ENCODE measurements at places on chromosomes 2 and 18.

GRCh38 chr18:75276818-75277609 lies 66.4 kb downstream of the TSHZ1 start:
- DNase-seq: no peak

GRCh38 chr18:59624369-59624765 lies 72.9 kb downstream of the CCBE1 start:
- DNase-seq: no peak

- no peak for DNase-seq
Observed at GRCh38 chr2:173239644-173240043, 115.0 kb upstream of the CDCA7 start.

DNA sequence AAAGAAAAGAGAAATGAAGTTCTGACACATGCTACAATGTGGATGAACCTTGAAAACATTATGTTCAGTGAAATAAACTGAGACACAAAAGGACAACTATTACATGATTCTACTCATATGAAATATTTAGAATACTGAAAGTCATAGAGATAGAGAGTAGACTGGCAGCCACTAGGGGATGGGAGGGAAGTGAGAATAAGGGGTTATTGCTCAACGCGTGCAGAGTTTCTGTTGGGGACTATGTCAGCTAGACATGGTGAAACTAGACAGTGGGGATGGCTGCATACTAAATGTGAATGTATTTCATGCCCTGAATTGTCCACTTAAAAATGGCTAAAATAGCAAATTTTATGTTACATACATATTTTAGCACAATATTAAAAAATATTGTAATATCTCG lies 108.7 kb upstream of the ATL2 start:
- DNase-seq: no peak

- peak; percentile 63 for DNase-seq
Observed at GRCh38 chr2:229313591-229313990, 42.5 kb upstream of the PID1 start.

DNA sequence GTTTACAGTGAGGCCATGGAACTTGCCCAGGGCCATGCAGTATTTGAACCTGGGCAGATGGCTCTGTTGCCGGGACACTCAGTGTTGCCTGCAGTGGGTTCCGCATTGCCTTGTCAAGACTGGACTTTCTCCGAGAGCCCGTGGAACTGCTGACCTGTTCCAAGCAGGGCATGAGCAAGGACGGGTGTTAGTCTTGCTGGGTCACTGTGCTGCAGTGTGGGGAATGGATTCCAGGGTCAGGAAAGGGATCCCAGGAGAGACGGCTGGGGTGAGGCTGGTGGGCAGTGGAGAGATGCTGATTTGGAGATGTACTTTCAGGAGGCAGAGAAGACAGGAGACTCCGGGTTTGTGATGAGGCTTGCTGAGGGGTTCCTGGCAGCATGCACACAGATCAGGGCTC lies 348.7 kb upstream of the HS6ST1 start:
- no peak for DNase-seq

- DNase-seq: peak; percentile 52
Observed at GRCh38 chr2:29223851-29224692, 108.9 kb downstream of the CLIP4 start.

DNA sequence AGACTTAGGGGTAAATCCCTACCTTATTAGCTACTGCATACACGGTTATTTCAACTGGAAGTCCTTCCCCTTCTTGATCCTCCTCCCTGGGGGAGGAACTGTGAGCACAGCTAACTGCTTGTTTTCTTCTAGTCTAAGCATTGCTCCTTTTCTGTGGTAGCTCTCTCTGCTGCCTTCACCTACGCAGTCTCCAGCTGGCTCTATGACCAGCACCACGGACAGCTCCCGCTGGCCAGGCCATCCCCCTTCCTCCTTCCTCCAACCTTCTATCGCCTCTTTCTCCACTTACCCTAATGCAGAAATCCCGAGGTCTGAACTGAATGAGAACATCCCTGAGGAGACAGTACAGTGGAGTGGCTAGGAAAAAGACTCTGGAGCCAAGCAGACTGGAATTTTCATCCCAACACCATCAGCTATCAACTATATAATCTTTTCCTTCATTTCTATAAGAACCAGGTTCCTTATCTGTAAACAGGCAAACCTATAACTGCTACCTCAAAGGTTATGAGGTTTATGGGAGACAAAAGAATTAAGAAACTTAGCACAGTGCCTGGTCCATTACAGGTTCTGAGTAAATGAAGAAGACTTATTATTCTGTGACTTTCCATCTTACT lies 4.7 kb upstream of the CFAP65 start:
- DNase-seq: peak; percentile 59

GRCh38 chr2:112805542-112805941 lies 21.2 kb upstream of the IL1A start:
- DNase-seq: no peak

GRCh38 chr18:5415665-5416064 lies 120.1 kb upstream of the ZBTB14 start:
- no peak for DNase-seq

GRCh38 chr2:105678346-105678745 lies 66.4 kb upstream of the NCK2 start:
- DNase-seq: peak; percentile 14

- DNase-seq: peak; percentile 23
Observed at GRCh38 chr2:218605432-218605831, 2.3 kb upstream of the PLCD4 start.

DNA sequence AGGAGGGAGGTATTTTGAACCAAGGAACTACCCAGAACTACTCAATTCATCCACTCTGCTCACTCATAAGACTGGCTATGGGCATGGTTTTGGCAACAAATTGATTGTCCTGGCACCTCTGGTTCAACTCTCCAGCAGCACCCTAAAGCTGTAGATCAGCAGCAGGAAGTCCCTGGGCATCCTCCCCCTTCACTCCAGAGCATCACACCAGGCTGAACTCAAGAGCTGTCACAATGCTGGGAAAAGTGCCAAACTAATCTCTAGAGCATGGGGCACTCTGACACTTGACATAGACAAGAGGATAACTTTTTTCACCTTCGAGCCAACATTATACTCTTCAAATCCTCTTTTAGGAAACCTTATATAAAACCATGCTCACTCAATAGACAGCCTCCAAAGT lies 154.1 kb upstream of the RBBP8 start:
- DNase-seq: no peak

GRCh38 chr18:9613550-9614400 lies 584 bp downstream of the PPP4R1 start:
- DNase-seq: peak; percentile 65

DNA sequence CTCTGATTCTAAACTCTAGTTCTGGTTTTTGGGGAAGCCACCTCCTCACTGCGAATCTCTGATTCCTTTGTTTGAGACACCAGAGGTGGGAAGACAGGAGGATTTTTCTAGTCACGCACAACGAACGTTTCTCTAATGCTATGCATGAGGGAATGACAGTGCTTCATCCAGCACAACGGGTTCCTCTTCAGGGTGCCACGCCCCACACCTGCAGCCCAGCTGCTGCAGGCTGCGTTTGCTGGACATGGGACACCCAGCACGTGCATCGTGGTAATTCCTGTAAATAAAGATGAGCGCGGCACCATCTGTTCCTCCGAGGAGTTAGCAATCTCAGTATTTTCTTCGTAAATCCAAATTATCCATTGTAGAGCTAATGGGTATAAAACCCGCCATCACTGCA lies 37.5 kb upstream of the TPO start:
- DNase-seq: no peak

DNA sequence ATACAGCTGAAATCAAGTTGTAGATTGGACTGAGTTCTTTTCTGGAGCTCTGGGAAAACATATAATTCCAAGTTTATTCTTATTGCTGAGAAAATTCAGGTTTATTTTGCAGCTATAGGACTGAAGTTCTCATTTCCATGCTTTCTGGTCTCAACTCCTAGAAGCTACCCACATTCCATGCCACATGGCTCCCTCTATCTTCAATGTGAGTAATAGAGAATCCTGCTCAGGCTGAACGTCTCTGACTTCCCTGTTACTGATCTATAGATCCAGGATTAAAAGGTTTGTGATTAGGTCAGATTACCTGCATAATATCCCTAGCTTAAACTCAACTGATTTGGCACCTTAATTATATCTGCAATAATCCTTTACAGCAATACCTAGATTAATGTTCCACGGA lies 453.8 kb upstream of the MC4R start:
- peak; percentile 6 for DNase-seq

DNA sequence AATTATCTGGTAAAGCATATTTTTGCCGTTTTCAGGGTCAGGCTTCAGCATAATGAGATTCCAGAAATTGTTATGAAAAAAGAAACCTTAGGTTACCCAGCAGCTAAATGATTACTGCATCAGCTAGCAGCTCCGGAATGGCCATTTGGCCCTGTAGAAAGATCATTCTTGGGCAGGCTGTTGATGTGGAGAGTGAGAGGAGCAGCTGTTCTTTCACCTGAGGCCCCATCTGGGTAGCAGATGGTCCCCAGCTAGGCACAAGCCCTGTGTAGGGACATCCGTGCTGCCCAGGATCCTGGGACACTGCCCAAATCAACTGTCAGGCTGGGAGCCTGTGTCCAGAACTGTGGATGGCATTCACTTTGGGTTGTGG lies 61.8 kb downstream of the NEDD4L start:
- no peak for DNase-seq

DNA sequence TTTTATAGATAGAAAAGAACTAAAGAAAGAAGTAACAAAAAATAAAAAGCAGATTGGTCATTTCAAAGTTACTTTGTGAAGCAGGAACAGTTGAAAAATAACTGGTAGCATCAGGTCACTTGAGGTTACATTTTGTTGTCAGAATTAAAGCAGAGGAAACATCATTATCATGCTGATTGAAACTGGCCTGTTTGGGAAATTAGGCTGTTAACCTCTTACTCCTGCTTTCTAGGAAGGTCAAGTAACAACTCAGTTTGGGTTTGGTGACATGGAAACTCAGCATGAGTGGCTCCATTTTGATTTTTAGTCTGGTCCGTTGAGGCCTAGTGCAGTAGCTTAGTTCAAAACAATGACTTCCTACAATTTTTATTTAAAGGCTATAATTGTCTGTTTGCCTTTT lies 1383.5 kb downstream of the DPP10 start:
- no peak for DNase-seq

DNA sequence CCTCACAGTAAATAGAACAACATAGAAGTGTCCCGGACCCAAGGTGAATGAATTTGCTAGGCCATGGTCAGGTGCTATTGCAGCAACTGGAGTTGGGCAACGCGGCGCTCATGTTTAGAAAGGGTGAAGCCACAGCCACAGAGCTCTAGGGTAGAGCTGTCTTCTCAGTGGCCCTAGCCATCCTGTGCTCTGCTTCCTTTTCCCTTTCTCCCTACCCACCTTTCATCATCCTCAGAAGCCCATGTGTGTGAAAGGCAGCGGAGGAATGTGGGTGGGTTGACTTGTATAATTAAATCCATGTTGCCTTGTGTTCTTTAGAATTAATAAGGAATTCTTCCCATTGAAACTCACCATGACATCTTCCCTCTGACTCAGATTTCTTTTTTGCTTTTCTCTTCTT lies 336.7 kb downstream of the OSR1 start:
- DNase-seq: no peak

GRCh38 chr2:113216891-113217454 lies 43.2 kb downstream of the PSD4 start:
- DNase-seq: no peak

DNA sequence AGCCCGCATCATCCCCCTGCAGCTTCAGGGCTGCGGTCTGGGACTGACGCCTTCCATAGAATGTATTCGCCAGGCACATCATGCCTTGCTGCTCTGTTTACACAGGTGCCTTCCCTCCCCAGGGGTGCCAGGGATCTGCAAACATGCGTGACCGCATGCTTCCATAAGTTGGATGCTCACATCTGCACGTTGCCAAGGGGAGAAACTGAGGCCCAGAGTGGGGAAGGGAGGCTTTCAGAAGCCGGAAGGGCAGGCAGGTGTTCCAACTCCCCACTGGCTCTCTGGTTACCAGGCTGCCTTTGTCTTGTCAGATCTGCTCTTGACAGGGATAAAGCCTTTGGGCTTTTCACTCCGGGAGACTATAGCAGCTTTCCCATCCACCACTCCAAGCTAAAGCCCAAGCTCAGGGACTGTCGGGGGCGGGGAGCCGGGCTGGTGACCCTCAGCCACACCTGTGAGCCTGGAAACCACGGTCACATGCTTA lies 125.8 kb upstream of the TNP1 start:
- no peak for DNase-seq

GRCh38 chr18:28189400-28190239 lies 12.7 kb upstream of the CDH2 start:
- DNase-seq: peak; percentile 87

DNA sequence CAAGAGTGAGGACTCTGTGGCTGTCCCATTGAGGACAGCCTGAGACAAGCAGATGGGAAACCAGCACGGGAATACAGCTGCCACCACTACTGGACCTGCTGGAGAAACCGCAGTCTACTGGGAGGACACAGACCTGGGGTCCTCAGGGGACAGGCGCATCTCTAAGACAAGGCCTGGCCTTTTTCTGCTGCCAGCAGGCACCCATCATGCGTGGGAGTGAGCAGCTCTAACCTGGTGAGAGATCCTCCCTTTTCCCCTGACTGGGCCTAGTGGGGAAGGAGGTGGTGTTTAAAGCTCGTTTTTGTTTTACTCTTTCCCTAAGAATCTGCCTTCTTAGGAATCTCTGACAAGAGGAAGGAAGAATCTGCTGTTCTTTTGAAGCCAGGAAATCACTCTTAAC lies 36.6 kb downstream of the CYRIA start:
- DNase-seq: no peak

DNA sequence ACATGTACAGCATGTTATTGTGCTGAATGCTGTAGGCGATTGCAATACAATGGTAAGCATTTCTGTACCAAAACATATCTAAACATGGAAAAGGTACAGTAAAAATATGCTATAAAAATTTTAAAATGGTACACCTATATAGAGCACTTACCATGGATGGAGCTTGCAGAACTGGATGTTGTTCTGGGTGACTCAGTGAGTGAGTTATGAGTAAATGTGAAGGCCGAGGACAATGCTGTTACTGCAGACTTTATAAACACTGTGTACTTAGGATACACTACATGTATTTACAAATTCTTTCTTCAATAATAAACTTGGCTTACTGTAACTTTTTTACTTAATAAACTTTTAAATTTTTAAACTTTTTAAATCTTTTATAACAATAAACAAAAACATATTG lies 473.4 kb upstream of the UBE2E3 start:
- DNase-seq: peak; percentile 85

DNA sequence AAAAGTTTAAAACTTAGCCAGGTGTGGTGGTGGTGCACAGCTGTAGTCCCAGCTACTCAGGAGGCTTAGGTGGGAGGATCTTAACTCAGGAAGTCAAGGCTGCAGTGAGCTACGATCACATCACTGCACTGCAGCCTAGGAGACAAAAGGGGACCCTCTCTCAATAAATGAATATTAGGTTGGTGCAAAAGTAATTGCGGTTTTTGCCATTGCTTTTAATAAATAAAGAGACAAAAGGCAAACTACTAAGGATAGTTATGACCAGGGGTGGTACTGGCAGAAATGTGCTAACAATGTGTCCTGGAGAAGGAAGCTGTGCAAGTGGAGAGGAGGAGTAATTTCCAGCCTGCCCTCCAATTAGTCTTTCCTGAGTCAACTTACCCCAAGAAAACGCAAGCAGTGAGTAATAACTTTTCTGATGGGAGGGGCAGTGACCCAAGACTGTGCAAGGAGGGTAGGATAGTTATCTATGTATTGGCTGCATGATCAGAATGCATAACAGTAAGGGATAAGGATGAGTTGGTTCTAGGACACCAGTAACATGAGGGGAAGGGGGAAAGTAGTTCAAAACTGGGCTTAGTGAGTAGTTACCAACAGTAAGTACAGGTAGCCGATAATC lies 1.5 kb downstream of the EXOC6B start:
- DNase-seq: peak; percentile 75

GRCh38 chr2:46914578-46915230 lies 902 bp downstream of the MCFD2 start:
- no peak for DNase-seq
